ENCODE measurements at places on chromosomes 16 and 17. TPM values are rescaled to one million over a fixed set of nuclear protein-coding genes. Genes with fewer than 3 reads are reported as not detected.

The TEX19 gene
- not detected for total RNA-seq

- no peak for DNase-seq
Measured at GRCh38 chr17:13650096-13650675, 48.5 kb upstream of the HS3ST3A1 start.

GRCh38 chr17:40284085-40284713 lies 3.5 kb upstream of the CDC6 start:
- DNase-seq = no peak

- no peak for DNase-seq
Measured at GRCh38 chr16:85007496-85008214, 3.7 kb downstream of the ZDHHC7 start.

DNA sequence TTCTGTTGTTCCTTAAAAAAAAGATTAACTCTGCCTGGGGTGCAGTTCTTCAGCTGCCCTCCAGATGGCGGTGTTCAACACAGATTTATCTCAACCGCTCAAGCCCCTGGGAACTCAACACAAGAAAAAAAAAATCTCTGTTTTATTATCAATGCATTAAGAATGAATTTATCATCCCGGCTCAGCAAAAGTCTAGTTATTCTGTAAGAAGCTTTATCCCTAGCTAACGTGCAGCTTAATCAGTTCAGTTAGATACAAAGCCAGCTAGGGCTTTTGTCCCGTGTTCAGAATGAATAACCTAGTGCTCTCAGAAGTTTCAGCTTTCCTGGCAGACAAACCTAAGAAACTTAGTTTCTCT lies 475.9 kb upstream of the CCL2 start:
- DNase-seq = peak; percentile 65

- no peak for DNase-seq
Measured at GRCh38 chr16:30914830-30915229, 8.5 kb upstream of the FBXL19 start.

- no peak for DNase-seq
Measured at GRCh38 chr17:17751489-17752088, 70.3 kb downstream of the RAI1 start.
